T-helper 1 cell (primary cell): ENCODE measurements at places on chromosomes 6 and 20.

GRCh38 chr6:152136449-152136825 is 329.0 kb downstream of the ESR1 start:
- DNase-seq: no peak

DNA sequence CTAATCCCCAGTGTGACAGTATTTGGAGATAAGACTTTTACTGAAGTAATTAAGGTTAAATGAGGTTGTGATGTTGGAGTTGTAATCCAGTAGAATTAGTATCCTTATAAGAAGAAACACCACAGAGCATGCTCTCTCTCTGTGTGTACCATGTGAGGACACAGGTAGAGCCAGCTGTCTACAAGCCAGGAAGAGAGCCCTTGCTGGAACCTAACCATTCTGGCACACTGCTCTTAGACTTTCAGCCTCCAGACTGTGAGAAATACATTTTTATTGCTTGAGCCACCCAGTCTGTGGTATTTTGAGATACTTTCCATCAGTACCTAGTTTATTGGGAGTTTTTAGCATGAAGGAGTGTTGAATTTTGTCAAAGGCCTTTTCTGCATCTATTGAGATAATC is 110.2 kb downstream of the PHF3 start:
- DNase-seq: no peak

DNA sequence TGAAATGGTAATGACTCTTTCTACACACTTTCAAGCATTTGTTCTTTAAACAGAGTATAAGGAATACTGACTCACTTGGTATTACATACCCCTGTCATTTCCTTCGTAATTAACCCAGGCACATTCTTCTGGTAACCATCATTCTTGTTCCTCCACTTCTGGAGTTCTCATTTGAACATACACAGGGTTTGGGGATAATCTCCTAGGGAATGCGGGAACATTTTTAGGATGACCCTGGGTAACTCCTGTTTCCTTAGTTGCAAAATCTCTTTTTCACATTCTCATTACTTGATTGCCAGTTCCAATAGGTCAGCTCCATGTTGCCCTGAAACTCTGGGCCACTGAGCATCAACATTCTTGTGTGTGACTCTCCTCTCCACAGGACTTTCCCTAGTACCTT is 51.5 kb upstream of the E2F3 start:
- no peak for DNase-seq

GRCh38 chr6:22036275-22036674 is 260.6 kb downstream of the PRL start:
- no peak for DNase-seq

DNA sequence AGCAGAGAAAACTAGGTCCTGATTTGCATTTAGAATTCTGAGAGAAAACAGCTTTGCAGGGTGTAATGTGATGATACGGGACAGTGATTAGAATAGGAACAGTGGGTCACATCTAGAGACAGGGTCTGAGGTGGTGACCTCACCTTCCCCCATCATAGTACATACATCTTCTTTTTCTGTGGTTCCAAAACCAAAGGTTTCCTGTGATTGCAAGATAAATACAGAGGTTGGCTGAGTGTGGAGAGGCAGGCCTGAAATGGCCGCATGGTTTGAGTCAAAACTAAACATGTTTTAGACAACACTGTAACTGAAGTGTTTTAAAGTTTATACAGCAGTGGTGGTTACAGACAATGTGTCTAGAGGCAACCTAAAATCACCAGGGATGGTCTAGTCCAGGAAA is 10.4 kb upstream of the NT5DC1 start:
- no peak for DNase-seq

DNA sequence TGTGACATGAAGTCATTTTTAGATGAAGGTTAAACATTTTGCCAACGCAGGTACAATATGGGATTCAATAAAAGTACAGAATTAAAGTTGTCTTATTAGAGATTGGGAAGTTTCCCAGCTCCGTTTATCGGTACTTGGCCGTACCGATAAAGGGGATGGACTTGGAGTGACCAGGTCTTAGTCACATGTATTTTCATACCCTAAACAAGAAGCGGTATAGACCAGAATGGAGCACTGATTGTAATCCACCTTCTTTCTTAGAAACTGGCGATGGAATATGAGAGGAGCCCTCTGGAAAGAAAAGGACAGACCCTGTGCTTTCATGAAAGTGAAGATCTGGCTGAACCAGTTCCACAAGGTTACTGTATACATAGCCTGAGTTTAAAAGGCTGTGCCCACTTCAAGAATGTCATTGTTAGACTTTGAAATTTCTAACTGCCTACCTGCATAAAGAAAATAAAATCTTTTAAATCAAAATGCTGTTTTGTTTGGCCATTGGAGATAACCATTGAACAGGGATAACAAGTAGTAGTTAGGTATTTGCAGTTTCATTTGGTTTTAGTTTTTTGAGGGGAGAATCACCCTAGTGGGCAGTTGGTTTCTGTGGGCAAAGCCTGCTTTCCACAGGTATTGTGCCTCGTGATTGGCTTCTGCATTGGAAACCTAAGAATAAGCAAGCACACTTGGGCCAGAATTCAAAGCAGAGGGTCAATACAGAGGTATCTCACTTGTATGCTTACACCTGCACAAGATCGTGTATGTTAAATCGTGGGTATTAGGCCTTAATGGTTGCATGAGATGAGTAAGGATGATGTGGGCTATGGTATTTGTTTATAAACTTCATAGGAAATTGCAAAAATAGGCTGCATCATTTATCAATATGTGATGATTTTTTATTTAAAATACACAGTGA is 11.2 kb upstream of the ZNFX1 start:
- no peak for DNase-seq

- no peak for DNase-seq
These were observed at the start of gene BEND6 for GRCh38 chr6:56954403-56955170. BEND6 (plus strand) TSS chr6:56955107; CDS start chr6:56981811, 26,704 bp downstream.

DNA sequence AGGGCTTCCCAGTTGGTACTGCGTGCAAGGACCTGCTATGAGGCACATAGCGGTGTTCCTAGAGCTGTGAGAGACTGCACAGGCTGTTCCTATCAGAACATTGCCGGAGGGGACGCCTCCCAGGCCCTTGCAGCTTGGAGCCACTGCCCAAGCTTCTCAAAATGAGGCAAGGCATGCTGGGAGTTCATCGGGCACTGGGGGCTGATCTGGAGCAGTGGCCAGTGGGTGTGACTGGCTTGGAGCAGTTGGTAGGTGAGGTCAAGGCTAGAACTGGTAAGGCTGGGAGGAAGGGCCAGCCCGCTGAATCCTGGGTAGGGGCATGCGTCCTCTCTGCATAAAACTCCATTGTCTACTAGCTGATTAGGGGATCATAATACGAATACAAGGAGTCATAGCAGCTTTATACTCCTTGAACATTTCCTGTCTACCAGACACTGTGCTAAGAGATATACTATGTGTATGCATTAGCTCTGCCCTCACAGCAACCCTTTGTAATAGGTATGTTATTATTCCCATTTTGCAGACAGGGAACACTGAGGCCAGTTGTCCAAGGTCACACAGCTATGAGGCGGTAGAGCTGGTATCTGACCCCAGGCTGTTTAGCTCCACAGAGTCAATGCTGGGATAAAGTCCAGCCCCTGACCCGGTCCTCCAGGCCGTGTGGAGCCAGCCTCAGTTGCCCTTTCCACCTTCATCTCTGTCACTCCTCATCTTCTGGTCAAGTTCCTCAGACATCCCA is 53.7 kb downstream of the DLGAP4 start:
- no peak for DNase-seq

DNA sequence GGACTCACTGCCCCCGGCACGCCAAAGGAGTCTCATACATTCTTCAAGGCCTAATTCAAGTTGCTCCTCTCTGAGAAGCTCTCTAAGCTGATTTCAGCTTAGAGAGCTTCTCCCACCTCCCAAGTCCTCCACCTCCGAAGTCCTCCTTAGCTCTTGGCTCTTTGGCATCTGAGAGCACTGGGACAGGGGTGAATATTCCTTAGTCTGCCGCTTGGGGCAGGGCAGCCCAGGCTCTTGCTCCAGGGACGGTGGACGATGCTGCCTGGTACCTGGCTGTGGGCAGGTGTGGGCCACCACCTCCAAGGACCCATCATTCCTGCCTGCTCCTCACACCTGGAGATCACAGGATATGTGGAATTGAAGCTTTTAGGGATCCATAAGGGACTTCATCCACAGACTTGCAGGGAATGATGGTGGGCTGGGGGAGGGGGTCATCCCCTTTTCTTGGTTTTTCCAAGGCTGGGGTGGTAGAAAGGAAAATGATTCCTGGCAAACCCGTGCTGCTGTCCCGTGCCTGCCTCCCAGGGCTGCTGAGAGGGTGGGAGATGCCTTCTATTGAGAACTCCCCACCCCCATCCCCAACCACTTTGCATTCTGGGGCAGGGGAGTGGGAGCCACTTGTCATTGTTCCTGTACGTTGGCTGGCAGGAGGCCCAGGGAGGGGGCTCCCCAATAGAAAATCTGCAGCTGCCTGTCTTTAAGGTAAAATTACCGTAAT is 57.4 kb downstream of the ARHGAP40 start:
- no peak for DNase-seq

- DNase-seq: no peak
These were observed 21.1 kb downstream of the RTN4IP1 start for GRCh38 chr6:106608080-106608668.

- no peak for DNase-seq
These were observed 22.5 kb downstream of the SULF2 start for GRCh38 chr20:47762699-47763268.

GRCh38 chr6:110628330-110628729 is 151.9 kb upstream of the SLC22A16 start:
- DNase-seq: no peak

GRCh38 chr6:49563006-49563886 is 12.8 kb downstream of the C6orf141 start:
- DNase-seq: no peak

DNA sequence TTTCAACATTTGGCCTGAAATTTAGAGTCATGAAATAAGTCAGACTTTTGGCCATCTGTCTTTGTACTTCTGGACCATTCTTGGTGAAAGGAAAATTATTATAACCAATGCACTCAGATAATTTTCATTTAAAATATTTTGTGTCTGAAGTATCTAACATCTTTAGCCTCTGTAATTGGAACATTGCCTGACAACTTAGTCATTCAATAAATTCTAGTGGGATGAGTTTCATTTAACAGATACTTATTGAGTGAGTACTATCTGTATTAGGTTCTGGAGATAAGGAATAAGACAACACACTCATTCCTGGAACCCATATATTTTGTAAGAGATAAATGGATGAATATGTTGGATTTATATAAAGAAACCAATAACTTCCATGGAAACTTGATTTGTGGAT is 536.0 kb downstream of the BCKDHB start:
- DNase-seq: no peak

DNA sequence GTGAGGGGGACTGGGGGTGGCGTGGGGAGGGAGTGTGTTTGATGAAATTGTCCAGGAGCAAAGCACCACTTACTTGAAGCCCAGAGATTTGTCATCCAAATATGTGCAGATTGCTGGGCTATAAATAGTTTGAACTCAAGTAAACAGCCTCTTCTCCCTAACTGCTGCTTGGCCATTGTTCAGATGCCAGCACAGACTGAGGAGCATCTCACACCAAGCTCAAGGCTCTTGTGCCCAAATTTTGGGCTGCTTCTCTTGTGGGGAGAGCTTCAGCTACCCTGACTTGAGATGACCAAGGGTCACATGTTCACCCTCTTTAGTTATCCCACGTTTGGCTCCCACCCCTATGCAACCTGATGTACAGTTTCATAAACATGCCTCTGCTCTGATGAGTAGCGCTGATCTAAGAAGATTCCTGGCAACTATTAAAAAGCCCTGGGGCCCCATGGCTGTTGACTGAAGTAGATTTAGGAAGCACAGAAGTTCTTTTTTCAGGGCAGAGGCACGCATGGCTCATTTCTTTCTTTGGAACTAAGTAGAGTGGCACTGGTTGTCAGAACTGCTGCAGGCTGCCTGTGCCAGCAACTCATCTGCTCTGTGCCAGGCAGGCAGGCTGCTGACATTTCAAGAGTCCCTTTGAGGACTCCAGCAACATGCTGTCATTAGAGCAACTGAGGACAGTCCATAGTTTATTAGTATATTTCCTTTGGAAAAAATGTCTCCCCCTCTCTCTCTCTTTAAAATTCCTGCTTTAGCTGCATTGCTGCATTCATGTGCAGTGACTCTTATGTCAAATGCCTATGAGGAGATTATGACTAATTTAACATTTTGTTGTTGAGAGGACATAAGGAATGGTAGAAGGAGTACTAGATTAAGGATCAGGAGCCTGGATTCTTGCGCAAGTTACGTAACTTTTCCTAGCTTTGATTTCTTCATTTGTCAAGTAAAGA is 9.6 kb upstream of the PKIG start:
- DNase-seq: no peak

DNA sequence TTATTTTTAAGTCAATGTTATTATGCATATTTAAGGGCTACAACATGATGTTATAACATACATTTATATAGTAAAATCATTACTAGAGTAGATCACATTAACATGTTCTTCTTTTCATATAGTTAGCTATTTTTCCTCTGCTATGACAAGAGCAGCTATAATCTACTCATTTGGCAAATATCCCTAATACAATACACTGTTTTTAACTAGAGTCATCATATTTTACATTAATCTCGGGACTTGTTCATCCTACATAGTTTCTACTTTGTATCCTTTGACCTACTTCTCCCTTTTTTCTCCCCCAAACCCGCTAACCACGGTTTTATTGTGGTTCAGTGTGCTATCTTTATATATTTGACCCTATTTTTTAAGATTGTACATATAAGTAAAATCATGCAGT is 249.0 kb downstream of the EPM2A start:
- DNase-seq: no peak

GRCh38 chr6:129920103-129920798 is 59.1 kb upstream of the TMEM244 start:
- no peak for DNase-seq

DNA sequence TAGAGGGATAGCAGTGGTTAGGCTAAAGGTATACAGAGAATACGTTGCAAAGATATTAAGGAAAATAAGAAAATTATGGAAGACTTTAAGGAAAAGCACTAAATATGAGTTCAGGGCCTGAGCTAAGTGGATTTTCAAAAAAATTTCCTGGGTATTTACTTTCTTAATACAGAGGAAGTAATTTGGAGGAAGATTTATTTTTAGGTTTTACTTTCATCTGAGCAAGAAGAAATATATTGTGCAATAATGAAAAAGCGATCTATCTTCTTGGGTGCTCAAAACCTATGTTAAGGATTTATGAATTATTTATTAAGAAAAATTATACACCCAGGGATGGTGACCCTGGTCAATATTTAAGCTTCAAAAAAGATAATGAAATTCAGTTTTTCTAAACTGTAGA is 224.7 kb downstream of the PLCB1 start:
- DNase-seq: no peak

GRCh38 chr20:58670102-58670501 is 19.0 kb downstream of the STX16 start:
- no peak for DNase-seq

GRCh38 chr6:88545991-88546390 is 379.8 kb upstream of the CNR1 start:
- DNase-seq: no peak

GRCh38 chr6:160261991-160262680 is 3.5 kb upstream of the SLC22A2 start:
- DNase-seq: no peak

DNA sequence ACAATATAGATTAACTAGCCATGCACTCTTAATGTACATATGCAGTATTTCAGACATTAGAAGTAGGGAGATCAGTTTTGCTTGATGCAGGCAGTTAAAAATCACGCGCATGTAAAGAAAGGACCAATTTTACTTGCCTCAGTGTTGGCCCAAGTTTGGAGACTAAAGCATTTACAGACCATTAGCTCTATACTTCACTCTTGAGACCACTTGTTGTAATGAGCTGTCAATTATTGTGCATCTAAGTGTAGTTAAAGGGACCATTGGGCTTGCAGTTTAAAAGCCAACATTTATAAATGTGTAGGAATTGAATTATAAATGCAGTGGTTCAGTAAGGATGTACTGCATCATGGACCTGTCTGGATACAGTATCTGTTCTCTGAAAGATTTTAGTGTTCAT is 53.7 kb downstream of the PLCB4 start:
- no peak for DNase-seq
